ENCODE measurements at places on chromosomes 5 and 9. TPM values are rescaled to one million over a fixed set of nuclear protein-coding genes. Genes with fewer than 3 reads are reported as not detected.
A peak's percentile ranks its signal among the peaks of the same experiment; 100 is the strongest.

CDX1 gene
- not detected for total RNA-seq

CCDC183 gene
- total RNA-seq, result 2.1 TPM

FOXD4L5 gene
- total RNA-seq, result not detected

CYSTM1 gene
- total RNA-seq, result 75.7 TPM

NEURL1B gene
- total RNA-seq, result 87.1 TPM

LRRTM2 gene
- total RNA-seq, result 0.17 TPM

CDKN2B-AS1 gene
- 0.52 TPM for total RNA-seq

MSMP gene
- total RNA-seq, result not detected

CSF1R gene
- 51.7 TPM for total RNA-seq

PPP3R2 gene
- not detected for total RNA-seq

- no peak overlapping the region for H3K4me3 ChIP-seq
- no peaks in the 10 kb centered on the region for H3K4me1 ChIP-seq
- H3K36me3 ChIP-seq, result no peaks in the 10 kb centered on the region
- H3K27ac ChIP-seq, result no peak overlapping the region
Observed at GRCh38 chr5:39716532-39717028, 291.8 kb upstream of the DAB2 start.

- no peak for DNase-seq
- no peaks in the 10 kb centered on the region for H3K27me3 ChIP-seq
- no peaks in the 10 kb centered on the region for H3K36me3 ChIP-seq
- H3K4me3 ChIP-seq, result no peak overlapping the region
- peak overlapping the region; percentile 21 for H3K27ac ChIP-seq
Observed at GRCh38 chr9:78010445-78010844, 21.2 kb downstream of the GNAQ start.

- no peaks in the 10 kb centered on the region for H3K36me3 ChIP-seq
- H3K4me1 ChIP-seq, result no peaks in the 10 kb centered on the region
- no peaks in the 10 kb centered on the region for H3K27me3 ChIP-seq
- no peak overlapping the region for H3K27ac ChIP-seq
- no peak overlapping the region for H3K4me3 ChIP-seq
- DNase-seq, result no peak
Observed at GRCh38 chr5:122352331-122352730, 40.3 kb downstream of the SNCAIP start.

- peaks cover 14% of the 10 kb centered on the region for H3K4me1 ChIP-seq
- H3K4me3 ChIP-seq, result no peak overlapping the region
- no peak overlapping the region for H3K27ac ChIP-seq
Observed at GRCh38 chr5:6770826-6771607, 57.8 kb downstream of the TENT4A start.

- H3K36me3 ChIP-seq, result no peaks in the 10 kb centered on the region
- no peaks in the 10 kb centered on the region for H3K27me3 ChIP-seq
- H3K4me1 ChIP-seq, result peaks cover 30% of the 10 kb centered on the region
- DNase-seq, result peak; percentile 12
Observed at GRCh38 chr5:15506146-15506545, 6.2 kb downstream of the FBXL7 start.

DNA sequence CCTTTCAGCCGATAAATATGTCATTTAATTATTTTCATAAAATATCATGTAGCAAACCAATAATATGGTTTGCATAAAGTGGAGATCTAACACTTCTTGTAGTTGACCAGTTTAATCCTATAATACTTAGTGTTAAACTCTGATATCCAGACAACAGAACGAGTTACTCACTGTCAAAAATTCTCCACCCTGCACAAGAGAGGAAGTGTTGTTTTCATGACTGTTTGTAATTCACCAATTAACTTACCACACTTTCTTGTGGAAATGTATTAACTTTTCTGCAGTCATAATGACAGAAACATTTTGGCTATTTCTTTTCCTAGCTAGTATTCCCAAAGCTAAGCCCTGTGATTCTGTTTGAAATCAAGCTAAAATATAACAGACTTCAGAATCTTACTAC, 555.3 kb upstream of the FTMT start:
- H3K36me3 ChIP-seq, result no peaks in the 10 kb centered on the region
- no peak for DNase-seq
- no peak overlapping the region for H3K27ac ChIP-seq
- H3K27me3 ChIP-seq, result no peaks in the 10 kb centered on the region

GRCh38 chr5:79966448-79966847, 24.6 kb downstream of the MTX3 start:
- H3K4me1 ChIP-seq, result no peaks in the 10 kb centered on the region
- H3K36me3 ChIP-seq, result no peaks in the 10 kb centered on the region
- no peak overlapping the region for H3K4me3 ChIP-seq
- H3K27ac ChIP-seq, result no peak overlapping the region
- peaks cover 9% of the 10 kb centered on the region for H3K27me3 ChIP-seq

GRCh38 chr5:1445313-1445688, at the start of gene SLC6A3:
Gene SLC6A3 (minus strand): TSS chr5:1445440. CDS start chr5:1443197, 2,243 bp downstream.
- peaks cover 55% of the 10 kb centered on the region for H3K27me3 ChIP-seq
- peaks cover 19% of the 10 kb centered on the region for H3K4me1 ChIP-seq
- H3K4me3 ChIP-seq, result peak within 1 kb of the TSS; percentile 2
- no peak within 1 kb of the TSS for H3K27ac ChIP-seq
- H3K36me3 ChIP-seq, result no peaks in the 10 kb centered on the region

- peaks cover 89% of the 10 kb centered on the region for H3K36me3 ChIP-seq
- no peaks in the 10 kb centered on the region for H3K4me1 ChIP-seq
Observed at GRCh38 chr5:458547-459353, 15.8 kb downstream of the EXOC3 start.

DNA sequence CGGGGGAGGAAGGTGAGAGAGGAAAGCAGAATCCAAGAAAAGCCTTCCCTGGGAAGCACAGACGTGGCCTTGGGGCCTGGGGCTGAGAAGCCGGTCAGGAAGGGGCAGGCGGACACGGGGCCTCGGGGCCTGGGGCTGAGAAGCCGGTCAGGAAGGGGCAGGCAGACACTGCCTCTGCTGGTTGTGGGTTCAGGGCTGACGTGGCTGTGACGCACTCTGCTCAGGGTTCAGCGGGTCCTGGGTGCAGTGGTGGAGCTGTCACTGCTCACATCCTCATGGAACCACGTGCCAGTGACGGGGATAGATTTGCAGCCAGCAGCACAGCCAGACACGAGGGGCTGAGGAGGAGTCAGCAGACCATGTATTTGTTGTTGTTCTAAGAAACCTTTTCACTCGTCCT, 12.8 kb downstream of the PAEP start:
- H3K4me1 ChIP-seq, result no peaks in the 10 kb centered on the region
- no peak overlapping the region for H3K4me3 ChIP-seq
- DNase-seq, result no peak

DNA sequence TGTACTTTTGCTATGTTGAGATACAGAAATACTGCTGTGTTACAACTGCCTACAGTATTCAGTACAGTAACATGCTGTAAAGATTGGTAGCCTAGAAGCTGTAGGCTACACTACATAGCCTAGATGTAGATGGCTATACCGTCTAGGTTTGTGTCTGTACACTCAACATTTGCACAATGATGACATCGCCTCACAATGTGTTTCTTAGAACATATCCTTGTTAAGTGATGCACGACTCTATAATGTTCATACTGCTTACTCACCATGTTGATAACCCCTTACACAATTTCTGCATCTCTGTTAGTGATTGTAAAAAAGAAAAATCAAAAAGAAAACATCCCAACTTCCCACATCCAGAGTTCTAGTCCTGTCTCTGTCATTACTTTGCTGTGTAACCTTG, 450.0 kb downstream of the CCDC171 start:
- no peak overlapping the region for H3K4me3 ChIP-seq
- no peaks in the 10 kb centered on the region for H3K27me3 ChIP-seq
- no peaks in the 10 kb centered on the region for H3K36me3 ChIP-seq
- no peak for DNase-seq
- no peaks in the 10 kb centered on the region for H3K4me1 ChIP-seq

DNA sequence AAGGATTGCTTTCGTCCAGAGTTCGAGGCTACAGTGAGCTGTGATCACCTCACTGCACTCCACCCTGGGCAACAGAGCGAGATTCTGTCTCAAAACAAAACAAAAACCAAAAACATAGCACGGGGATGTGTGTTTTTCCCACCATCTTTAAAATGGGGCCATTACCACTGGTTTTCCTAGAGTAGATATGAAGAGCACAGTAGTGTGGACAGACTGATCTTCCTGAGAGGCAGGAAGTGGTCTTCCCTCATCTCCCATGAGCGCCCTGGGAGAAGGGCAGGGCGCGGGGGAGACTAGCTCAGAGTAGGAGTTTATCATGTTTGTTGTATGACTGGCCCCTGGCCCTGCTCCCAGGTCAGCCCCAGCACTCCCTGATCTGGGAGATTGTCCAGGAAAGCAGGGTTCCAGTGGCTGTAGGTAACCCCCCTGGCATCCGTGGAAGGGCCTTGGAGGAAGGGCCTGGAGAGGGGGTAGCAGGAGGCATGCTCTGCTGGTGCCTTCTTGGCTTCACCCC, 2.3 kb downstream of the SUSD3 start:
- H3K4me1 ChIP-seq, result peaks cover 29% of the 10 kb centered on the region
- no peak for DNase-seq
- H3K36me3 ChIP-seq, result no peaks in the 10 kb centered on the region
- no peaks in the 10 kb centered on the region for H3K27me3 ChIP-seq
- no peak overlapping the region for H3K4me3 ChIP-seq

- H3K36me3 ChIP-seq, result no peaks in the 10 kb centered on the region
- peaks cover 24% of the 10 kb centered on the region for H3K4me1 ChIP-seq
- no peaks in the 10 kb centered on the region for H3K27me3 ChIP-seq
- DNase-seq, result no peak
- no peak overlapping the region for H3K27ac ChIP-seq
Observed at GRCh38 chr9:16306586-16306985, 563.9 kb downstream of the BNC2 start.

GRCh38 chr9:74753650-74754049, 134.1 kb downstream of the TRPM6 start:
- DNase-seq, result no peak
- H3K27ac ChIP-seq, result no peak overlapping the region
- H3K27me3 ChIP-seq, result no peaks in the 10 kb centered on the region
- H3K4me3 ChIP-seq, result no peak overlapping the region
- no peaks in the 10 kb centered on the region for H3K4me1 ChIP-seq

- no peaks in the 10 kb centered on the region for H3K27me3 ChIP-seq
- no peak for DNase-seq
- H3K27ac ChIP-seq, result no peak overlapping the region
- no peak overlapping the region for H3K4me3 ChIP-seq
- H3K36me3 ChIP-seq, result no peaks in the 10 kb centered on the region
Observed at GRCh38 chr5:157942595-157942994, 83.7 kb upstream of the CLINT1 start.

GRCh38 chr9:33289936-33290246, 425 bp upstream of the NFX1 start:
- peak overlapping the region; percentile 99 for H3K27ac ChIP-seq
- H3K4me3 ChIP-seq, result peak overlapping the region; percentile 78
- peaks cover 54% of the 10 kb centered on the region for H3K4me1 ChIP-seq
- DNase-seq, result no peak

DNA sequence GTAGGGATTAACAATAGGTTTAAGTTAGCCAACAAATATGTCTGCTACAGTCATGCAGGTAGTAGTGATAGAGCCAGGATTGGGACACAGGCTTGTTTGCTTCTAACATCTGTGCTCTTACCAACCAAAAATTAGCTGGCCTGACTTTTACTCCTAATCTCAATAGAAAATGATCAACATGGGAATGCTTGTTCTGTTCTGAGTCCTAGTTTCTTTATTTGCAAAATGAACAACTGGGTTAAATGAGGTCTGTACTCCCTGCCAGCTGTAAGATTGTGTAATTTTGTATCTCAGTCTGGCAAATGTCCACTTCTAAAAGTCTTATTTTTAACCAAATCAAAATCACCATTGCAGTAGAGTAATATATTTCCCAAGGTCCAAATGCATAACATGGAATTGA, 216.8 kb downstream of the NMUR2 start:
- H3K4me3 ChIP-seq, result no peak overlapping the region
- H3K36me3 ChIP-seq, result no peaks in the 10 kb centered on the region
- no peak for DNase-seq
- no peaks in the 10 kb centered on the region for H3K4me1 ChIP-seq
- no peaks in the 10 kb centered on the region for H3K27me3 ChIP-seq
- no peak overlapping the region for H3K27ac ChIP-seq

DNA sequence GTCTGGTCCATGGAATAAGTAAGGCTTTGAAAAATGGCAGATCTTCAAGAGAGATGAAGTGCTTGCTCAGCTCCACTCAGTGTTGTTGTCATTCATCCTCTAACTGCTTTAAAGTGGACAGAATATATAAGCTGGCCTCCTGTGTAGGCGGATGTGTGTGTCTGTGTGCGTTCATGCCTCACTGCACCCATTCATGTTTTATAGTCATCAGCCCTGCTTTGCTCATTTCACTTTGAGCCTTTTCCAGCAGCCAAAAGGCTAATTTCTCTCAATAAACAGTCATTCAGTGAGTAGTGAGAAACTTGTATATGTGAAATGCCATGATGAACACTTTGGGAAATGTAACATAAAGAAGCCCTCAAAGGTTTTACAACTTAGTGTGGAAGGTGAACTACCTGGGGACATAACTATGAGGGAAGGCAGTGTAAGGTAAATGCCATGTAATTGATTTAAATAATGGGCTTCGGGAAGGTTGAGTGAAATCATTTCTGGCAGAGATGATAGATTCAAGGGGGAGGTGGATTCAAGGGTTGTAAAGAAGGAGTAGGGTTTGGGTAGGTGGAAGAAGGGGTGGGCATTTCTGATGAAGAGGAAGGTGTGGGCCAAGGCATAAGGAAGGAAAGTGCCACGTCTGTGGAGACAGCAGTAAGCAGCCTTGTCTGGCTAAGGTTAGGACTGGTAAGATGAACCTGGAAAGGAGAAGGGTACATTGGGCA, 15.7 kb downstream of the TTC23L start:
- DNase-seq, result no peak
- H3K4me1 ChIP-seq, result no peaks in the 10 kb centered on the region
- H3K4me3 ChIP-seq, result no peak overlapping the region
- no peaks in the 10 kb centered on the region for H3K27me3 ChIP-seq

DNA sequence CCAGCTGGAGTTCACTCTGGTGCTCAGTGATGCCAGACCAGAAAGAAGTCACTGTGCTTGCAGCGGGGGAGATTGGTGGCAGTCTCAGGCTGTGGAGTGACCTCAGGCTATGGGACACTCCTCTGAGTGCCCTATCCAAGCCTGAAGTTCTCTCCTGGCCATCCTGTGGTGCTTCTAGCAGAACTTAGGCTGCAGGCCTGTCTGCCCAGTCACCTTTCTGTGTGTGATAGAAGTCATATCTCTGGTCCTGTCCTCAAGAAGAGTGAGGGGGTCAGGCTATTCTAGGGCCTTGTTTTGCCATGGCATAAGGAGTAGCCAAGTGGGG, 9.3 kb downstream of the PDLIM4 start:
- no peaks in the 10 kb centered on the region for H3K27me3 ChIP-seq
- peak overlapping the region; percentile 99 for H3K27ac ChIP-seq
- no peak overlapping the region for H3K4me3 ChIP-seq
- peaks cover 40% of the 10 kb centered on the region for H3K4me1 ChIP-seq
- H3K36me3 ChIP-seq, result peaks cover 71% of the 10 kb centered on the region
